ENCODE measurements at places on chromosomes 16 and 17. TPM values are rescaled to one million over a fixed set of nuclear protein-coding genes. Genes with fewer than 3 reads are reported as not detected.

KRT9 gene
- total RNA-seq = not detected

- DNase-seq = no peak
These were observed 99.3 kb upstream of the C17orf78 start for GRCh38 chr17:37276475-37276874.

OR1A1 gene
- total RNA-seq = not detected

GRCh38 chr16:90022209-90023077, 3.2 kb upstream of the DBNDD1 start:
- DNase-seq = peak; percentile 91

DNA sequence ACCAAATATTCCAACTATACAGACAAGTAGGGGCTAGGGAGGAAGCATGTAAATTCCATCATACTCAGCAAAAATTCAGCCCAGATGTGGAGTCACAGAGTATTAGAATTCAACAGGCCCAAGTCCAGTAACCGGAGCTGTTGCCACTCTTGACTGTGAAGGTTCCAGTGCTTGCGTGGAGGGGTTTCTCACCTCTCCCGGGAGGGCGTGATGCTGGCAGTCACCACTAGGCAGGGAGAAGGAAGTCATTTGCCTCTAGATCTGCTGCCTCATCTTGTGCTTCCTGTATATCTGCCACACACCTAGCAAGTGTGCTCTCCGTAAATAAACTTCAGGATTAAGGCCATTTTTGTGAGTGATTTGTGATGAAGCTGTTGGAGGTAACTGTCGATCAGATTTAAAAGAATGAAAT, 1.0 kb upstream of the CKLF start:
- DNase-seq = peak; percentile 70

DNA sequence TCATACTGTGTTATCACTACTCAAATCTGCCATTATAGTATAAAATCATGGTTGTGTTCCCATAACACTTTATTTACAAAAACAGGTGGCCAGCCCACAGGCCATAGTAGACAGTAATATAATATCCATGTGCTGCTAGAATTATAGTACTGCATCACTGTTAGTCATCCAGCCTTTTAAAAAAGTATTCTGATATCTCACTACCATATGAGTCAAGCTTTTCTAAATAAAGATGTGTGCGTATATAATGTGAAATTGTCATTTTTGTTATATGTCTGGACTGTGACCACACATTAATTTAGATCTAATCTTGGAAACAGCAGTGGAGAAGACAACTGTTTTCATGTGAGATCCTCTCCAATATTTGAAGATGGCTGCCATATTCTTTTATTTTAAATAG, 1049.1 kb upstream of the GOT2 start:
- DNase-seq = no peak

- DNase-seq = no peak
These were observed 1.4 kb downstream of the MYO18A start for GRCh38 chr17:29178750-29179231.

HBA2 gene
- not detected for total RNA-seq

- no peak for DNase-seq
These were observed 656 bp upstream of the PRR29 start for GRCh38 chr17:63997341-63998048.

CPD gene
- total RNA-seq = 46.8 TPM

GRCh38 chr17:40598619-40599467, 33.6 kb upstream of the CCR7 start:
- peak; percentile 92 for DNase-seq

ADAM11 gene
- total RNA-seq = 0.56 TPM

- DNase-seq = no peak
These were observed 557.4 kb downstream of the WWOX start for GRCh38 chr16:78656887-78657286.

- DNase-seq = peak; percentile 73
These were observed 18.6 kb upstream of the PITPNM3 start for GRCh38 chr17:6574687-6575595.

KIF2B gene
- not detected for total RNA-seq

GRCh38 chr16:25038239-25038954, 23.2 kb upstream of the ARHGAP17 start:
- DNase-seq = no peak

KRTAP4-3 gene
- total RNA-seq = not detected

LDHD gene
- 0.43 TPM for total RNA-seq

GRCh38 chr17:63645775-63646487, 23.7 kb downstream of the MAP3K3 start:
- DNase-seq = no peak

PROCA1 gene
- total RNA-seq = 9.6 TPM

GRCh38 chr16:53457670-53458069, 23.4 kb downstream of the RBL2 start:
- peak; percentile 71 for DNase-seq

DNA sequence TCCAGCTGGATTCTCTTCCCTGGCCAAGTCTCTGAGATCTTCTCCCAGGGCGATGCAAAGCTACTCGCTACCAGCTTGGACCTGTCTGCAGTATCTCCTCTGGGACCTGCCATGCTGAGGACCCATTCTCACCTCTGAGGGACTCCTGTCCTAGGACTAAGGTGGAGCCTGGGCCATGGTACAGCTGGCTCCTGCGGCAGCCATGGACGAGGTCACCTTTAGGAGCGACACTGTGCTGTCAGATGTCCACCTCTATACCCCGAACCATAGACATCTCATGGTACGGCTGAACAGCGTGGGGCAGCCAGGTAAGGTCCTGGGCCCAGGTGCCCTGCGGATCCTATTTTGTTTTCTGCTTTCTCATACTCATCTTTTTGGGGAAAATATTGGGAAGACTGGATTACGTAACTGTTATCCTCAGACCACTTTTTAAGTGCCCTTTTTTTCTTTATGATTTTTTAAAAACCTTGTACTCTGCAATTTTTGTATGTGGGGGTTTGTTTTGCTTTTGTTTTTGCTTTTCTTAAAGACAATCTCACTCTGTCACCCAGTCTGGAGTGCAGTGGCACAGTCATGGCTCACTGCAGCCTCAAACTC, 4.1 kb downstream of the METTL22 start:
- no peak for DNase-seq

MON1B gene
- 79.9 TPM for total RNA-seq

GRCh38 chr16:8905168-8905762, 23.1 kb downstream of the LITAFD start:
- no peak for DNase-seq

DNA sequence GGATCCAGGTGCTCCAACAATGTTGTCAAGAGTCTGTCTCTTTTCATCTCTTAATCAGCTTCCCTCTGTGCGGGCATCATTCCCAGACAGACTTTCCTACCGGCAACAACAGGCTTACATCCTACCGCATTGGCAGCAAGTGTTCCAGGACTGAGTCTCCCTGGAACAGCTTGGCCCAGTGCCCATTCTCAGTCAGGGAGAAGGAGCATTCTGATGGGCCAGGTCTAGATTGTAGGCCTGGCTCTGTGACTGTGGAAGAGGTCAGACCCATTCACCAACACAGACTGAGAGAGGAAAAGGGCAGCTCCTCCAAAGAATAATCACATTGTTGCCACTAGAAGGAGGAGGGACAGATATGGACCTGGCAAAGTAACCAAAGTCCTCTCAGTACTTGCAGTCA, 68.1 kb upstream of the TMEM132E start:
- no peak for DNase-seq

EVPLL gene
- total RNA-seq = not detected

DNA sequence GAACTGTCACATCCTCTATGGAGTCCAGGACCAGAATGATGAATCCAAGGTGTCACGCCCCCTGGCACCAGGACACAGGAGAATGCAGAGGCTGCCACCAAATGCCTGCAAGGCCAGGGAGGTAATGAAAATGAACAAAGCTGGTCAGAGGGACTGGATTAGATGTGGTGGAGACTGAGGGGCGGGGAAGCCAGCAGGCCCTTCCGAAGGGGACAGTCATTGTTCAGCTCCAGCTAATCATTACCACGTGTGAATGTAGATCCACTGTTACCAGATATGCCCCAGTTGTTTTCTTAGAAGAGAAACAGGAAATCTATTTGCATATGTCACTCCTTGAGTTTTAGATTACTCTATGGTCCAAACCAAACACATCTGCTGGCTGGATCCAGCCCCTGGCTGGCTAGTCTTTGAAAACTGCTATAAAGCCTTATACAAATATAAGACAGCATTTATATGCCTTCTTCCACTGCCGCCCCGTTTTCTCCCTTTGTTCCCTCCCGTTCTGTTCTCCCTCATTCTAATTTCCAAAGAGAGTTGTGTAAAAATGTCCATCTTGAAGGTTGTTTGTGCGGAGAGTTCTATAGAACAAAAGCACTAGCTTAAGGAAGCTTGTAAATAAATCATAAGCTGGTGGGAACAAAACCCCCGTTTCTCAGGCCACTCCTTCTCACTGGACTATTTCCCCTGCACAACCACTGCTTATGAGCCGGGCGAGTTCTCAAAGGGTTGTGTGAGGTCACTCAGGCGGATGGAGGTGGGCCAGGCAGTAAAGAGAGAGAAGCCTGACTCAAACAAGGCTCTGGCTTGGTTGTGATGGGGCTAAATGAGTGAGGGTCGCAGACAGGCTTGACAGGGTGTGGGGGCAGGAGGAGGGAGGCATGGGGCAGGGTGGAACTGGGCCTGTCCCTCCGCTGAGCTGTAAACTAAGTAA, 14.2 kb downstream of the CRYM start:
- DNase-seq = no peak

GRCh38 chr17:5591966-5592365, 7.7 kb upstream of the NLRP1 start:
- no peak for DNase-seq

DNA sequence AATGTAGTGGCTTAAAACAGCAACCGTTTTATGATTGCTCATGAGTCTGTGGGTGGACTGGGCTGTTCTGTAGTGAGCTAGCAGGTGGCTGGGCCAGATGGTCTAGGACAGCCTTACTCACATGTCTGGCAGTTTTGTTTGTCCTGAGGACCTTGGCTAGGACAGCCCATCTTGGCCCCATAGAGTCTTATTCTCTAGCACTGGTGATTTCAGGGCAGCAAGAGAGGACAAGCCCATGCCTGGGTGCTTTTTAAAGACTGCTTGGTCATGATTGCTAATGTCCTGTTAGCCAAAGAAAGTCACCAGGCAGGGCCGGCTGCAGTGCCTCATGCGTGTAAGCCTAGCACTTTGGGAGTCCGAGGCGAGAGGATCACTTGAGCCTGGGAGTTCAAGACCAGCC, 139.8 kb downstream of the KATNIP start:
- no peak for DNase-seq

CDRT15L2 gene
- total RNA-seq = not detected

GRCh38 chr17:47949197-47949759, 7.9 kb downstream of the PNPO start:
- peak; percentile 90 for DNase-seq

DNA sequence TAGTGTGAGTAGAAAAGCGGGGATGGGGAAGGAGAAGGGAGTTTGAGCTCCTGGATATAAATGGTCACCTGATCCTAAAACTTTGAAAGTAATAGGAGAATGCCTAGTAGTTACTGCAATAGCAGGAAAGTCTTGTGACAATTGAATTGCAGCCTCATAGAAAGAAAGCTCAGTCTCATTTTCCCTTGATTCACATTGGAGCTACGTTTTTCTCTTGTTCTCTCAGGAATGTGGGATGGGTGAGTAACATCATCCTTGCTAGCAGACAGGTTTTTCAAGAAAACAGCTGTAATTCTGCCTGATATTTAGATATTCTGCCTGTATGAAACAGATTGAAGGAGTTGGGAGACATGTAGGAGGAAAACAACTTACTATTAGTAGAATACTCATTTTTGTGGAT, 25.3 kb downstream of the SF3B3 start:
- no peak for DNase-seq

GRCh38 chr16:19085679-19086200, 18.3 kb downstream of the COQ7 start:
- DNase-seq = no peak

RNU2-1 gene
- 4,759 TPM for total RNA-seq

TEKT5 gene
- 0.23 TPM for total RNA-seq

GRCh38 chr17:13953841-13954240, 115.5 kb upstream of the COX10 start:
- DNase-seq = no peak

RGS11 gene
- 0.19 TPM for total RNA-seq

- DNase-seq = no peak
These were observed 69.5 kb downstream of the USP31 start for GRCh38 chr16:23079675-23080301.

CDR2L gene
- total RNA-seq = 0.56 TPM

- DNase-seq = no peak
These were observed 107.8 kb upstream of the WSCD1 start for GRCh38 chr17:5962371-5962770.

DNA sequence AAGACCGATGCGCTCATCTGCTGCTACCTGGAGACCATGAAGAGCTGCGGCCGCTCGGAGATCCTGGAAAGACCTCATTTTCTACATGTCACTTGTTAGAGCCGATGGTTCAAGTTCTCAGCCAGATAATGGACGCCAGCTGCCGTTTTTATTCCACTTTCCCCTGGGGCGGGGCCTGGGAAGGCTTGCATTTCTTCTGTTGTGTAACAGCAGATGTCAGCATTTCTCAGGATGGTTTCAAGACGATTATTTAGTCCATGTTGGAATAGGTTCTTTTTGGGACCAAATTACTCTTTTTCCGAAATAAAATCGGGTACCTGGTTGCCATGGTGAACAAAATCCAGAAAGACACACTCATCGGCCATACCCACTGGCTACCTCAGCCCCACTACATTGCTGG, 1418.3 kb downstream of the CDH11 start:
- no peak for DNase-seq

CACNG5 gene
- not detected for total RNA-seq

NOD2 gene
- total RNA-seq = 11.3 TPM

- no peak for DNase-seq
These were observed 2.2 kb downstream of the CRISPLD2 start for GRCh38 chr16:84821728-84822689.

- no peak for DNase-seq
These were observed 223.1 kb upstream of the MAF start for GRCh38 chr16:79823639-79824038.

TMEM238L gene
- total RNA-seq = not detected

PRR15L gene
- total RNA-seq = not detected

DNA sequence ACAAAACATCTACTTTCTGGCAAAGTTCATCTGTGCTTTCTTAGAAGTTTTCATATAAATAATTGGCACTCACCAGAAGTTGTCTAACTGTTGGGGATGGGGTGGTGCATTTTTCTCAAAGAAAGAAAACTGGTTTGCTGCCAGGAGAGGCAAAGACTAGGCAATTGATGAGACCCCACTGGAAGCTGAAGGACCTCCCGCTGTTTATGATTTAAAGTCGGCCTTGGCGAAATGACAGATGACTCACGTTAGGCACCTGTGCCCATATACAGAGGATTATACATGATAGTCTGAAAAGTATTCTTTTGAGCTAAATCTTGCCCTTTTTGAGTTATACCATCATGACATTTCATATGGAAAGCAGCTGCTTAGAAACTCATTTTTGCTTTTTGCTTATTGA, 193.0 kb upstream of the ZFHX3 start:
- DNase-seq = no peak
